ENCODE measurements at places on chromosomes 12 and 14. TPM values are rescaled to one million over a fixed set of nuclear protein-coding genes. Genes with fewer than 3 reads are reported as not detected.

DNA sequence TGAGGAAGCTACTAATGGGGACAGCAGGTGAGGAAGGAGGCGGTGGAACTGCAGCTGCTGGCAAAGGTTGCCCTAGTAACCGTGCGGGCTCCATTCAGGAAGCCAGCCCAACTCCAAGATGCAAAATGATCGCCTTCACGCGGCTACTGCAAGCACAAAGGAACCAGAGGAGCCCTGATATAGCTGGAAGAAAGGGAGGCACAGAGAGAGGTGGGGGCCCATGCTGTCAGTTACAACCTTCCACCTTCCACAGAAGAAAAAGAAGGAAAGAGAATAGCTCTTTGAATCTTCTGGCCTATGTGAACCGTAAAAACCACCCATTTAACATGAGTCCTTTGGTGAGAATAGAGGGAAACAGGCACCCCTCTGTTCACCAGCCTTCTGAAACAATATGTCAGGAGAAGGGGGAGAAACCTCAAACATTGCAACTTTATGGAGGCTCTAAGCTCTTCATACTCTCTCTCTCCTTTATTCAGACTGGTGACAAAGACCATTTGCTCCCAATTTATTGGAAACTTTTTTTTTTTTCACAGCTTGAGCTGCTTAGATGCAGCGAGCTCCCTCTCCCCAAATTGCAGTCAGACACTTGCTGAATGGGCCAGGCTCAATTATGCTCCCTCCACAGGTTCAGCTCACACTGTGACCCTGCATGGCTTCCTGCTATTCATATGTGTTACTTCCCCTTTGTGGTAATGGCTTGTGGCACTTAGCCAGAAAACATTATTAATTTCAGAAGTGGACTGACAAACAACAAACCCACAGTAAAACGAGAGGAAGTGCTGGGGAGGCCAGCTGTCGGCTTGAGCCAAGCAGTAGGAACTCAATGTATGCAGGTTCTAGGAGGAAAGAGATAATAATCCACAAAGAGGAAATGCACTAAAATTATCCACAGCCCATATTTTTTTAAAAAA lies 6.2 kb downstream of the DUSP6 start:
- DNase-seq, result peak; percentile 80

- peak; percentile 24 for DNase-seq
Measured at GRCh38 chr12:108561852-108562347, 496 bp upstream of the ISCU start.

GRCh38 chr14:92525322-92526095 lies 11.9 kb downstream of the RIN3 start:
- no peak for DNase-seq

DNA sequence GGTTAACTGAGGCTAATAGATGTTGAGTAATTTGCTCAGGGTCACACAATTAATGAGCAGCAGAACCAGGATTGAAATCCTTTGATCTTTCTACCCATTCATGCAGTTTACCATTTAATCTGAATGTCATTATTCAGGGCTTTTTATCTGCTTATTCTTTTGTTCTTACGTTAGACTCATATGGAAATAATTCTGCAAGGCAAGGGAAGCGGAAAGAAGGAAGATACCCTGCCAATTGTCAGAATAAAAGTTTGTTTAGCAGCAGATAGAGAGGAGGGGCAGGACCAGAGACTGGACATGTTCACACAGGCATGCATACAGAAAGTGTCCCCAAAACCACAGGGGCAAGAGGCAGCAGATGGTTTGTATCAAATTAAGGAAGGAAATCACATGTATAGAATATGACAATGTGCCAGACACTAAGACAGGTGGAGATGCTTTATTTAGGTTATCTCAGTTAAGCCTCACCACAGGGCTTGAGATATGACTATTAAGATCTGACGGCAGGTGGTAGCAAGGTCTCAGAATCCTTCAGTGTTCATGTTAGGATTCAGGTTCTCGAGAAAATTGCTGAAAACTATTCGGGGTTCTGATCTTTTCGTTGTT lies 29.8 kb downstream of the BRMS1L start:
- DNase-seq, result no peak

GRCh38 chr12:100168562-100168961 lies 25.9 kb upstream of the BLTP3B start:
- DNase-seq, result peak; percentile 62

- DNase-seq, result no peak
Measured at GRCh38 chr12:34333337-34333736, 311.0 kb downstream of the ALG10 start.

DNA sequence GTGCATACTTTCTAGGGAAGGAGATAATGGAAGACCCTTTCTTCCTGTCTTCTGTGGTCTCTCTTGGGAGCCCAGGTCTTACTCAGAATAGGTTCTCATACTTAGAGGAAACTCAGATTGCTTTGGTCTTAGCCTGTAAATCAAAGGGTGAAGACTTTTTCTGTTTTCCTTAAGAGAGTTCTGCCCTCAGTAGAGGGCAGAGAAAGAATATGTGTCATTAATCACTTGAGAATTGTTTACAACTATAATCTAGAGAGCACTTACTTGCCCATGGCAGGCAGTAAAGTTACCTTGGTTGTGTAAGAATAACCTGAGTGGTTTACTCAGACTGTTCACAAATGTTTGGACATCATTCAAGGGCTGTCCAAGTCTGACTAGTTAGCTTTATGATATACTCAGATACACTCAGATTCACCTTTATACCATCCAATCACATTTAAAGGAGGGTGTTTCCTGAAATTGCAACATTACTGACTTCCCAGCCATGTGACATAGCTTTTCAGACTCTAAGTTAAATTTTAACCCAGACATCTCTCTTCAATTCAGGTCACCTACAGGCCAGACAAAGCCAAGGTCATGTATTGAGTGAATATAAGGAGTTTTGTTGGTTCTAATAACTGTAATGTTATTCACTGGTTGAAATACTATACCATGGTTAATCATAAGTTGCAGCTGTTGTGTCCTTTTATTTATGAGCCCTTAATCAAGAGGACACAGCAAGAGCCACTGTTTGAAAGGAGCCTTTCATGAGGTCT lies 372.2 kb downstream of the RAD51B start:
- peak; percentile 65 for DNase-seq

GRCh38 chr14:74638966-74639365 lies 26.9 kb upstream of the LTBP2 start:
- no peak for DNase-seq

DNA sequence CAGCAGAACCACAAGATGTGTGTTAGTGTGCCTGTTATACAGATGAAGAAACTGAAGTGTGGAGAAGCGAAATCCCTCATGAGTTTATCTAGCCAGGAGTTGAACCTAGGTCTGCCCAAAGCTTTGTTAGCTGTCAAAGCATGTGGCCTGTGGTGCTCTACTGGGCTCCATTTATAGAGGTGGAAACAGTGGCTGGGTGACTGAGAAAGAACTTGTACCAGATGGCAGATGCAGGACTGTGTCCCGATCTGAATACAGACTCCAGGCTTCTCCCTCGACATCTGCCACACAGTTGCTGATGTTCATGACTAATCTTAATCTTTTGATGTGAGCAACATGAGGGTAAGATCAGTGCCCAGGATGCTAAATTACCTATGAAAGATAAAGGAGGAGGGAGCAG lies 89.1 kb downstream of the C12orf75 start:
- DNase-seq, result no peak

DNA sequence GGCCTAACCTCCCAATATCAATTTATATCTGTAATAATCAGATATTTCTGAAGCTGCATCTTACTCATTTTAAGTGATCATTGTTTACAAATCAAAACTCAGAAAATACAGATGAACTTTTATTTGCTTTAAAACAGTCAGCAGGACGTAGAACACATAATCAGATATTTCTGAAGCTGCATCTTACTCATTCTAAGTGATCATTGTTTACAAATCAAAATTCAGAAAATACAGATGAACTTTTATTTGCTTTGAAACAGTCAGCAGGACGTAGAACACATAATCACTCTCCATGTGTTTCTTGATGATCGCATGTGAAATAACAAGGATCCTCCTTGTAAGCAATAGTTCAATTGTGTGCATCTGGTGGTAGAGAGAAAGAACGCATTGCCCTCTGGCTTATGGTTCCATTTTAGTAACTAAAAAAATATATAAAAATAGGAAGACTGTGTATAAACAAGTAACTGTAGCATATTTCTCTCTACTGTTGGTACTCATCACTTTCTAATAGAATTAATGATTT lies 15.0 kb upstream of the TMTC2 start:
- no peak for DNase-seq

DNA sequence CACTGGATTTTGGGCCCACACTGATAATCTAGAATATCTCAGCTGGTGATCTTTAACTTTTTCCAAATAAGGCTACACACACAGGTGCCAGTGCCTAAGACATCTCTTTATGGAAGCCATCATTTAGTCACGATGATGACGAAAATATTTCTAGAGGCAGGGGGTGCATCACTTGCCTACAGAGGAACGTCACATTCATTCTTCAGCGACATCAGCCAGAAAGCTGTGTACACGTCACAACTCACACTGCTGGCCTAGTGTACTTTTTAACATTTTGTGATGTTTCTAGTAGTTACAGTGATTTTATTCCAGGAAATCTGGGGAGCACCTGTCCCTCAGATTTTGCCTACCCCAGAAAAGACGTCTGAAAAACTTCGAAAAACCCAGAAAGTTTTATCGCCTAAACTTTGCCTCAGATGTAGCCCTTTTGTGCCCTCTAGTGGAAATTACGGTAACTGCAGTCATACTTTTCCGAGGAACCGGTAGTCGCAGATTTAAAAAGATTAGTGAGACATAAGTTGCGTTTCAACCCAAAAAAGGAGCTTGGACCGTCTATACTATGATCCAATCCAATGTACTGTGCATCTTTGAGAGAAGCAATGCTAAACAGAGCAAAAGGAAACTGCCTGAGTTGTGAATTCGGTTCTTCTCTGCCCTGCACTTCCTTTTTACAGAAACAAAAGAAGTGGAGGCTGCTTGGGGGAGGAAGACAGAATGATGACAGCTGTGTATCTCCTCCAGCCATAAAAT lies 64.3 kb upstream of the STON2 start:
- peak; percentile 47 for DNase-seq

- DNase-seq, result no peak
Measured at GRCh38 chr14:30573966-30574365, 15.0 kb downstream of the G2E3 start.

AGAP2 gene
- 0.65 TPM for polyA plus RNA-seq

GAS2L3 gene
- 1.0 TPM for polyA plus RNA-seq

PLA2G1B gene
- polyA plus RNA-seq, result not detected

MAP3K12 gene
- polyA plus RNA-seq, result 10.4 TPM

SERPINA9 gene
- polyA plus RNA-seq, result not detected

MYH6 gene
- not detected for polyA plus RNA-seq

TAS2R7 gene
- not detected for polyA plus RNA-seq

RGS6 gene
- polyA plus RNA-seq, result not detected

FSCB gene
- not detected for polyA plus RNA-seq

USP44 gene
- not detected for polyA plus RNA-seq

Measured in foreskin keratinocyte (primary cell).